Fibroblast of the aortic adventitia (primary cell): ENCODE measurements at places on chromosomes 1 and 21. TPM values are rescaled to one million over a fixed set of nuclear protein-coding genes. Genes with fewer than 3 reads are reported as not detected.
A peak's percentile ranks its signal among the peaks of the same experiment; 100 is the strongest.

DNA sequence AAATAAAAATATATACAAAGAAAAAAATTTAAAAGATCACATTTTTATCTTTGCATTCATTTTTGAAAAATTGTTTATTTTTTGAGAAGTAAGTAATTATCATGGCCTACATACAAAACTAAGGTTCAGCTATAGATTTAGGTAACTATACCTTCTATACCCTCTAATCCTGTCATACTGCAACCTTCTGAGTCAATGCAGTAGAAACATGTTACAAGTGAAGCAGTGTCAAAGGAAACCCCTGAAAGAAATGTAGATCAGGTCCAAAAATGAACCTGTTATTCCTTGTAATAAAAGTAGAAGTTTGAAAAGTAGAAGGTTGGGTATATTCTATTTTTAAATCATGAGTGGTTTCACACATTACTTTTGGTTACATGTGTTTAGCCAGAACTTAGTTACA, 51.3 kb downstream of the PTGS2 start:
- DNase-seq, result no peak

The BCL2L15 gene
- 0.18 TPM in 1 of 2 replicates, not detected in the other for total RNA-seq

DNA sequence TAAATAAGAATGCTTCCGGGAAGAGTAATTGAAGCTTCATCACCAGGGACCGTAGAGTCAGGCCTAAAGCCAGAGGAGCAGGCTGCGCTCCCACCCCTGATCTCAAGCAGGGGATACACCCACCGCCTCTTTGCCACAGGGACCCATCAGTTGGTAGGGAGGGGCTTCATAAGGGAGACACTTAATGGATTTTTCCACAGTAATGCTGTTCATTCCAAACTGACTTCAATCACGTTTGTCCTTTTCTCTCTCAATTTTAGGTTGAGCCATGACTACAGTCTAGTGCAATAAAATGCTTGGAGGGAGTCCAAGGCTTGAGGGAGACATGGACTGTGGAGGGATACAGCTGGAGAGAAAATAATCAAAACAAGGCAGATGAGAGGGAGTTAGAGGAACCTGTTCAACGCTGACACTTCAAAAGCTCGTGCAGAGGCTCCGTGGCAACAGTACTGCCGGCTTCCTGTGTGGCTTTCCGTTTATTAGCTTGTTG, 111.5 kb downstream of the SEC16B start:
- DNase-seq, result peak; percentile 26

GRCh38 chr1:201970334-201971159, 11.9 kb upstream of the RNPEP start:
- no peak for DNase-seq

DNA sequence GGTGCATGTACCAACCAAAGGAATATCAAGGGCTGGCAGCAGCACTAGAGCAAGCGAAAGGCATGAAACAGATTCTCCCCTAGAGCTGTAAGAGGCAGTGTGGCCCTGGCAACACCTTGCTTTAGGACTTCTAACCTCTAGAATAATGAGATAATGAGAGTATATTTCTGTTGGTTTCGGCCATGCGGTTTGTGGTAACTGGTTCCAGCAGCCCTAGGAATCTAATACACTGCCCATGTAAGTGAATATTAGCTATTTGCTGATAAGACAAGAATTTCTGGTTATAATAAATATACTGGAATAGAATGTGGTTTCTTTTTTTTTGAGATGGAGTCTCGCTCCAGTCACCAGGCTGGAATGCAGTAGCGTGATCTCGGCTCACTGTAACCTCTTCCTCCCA, 199.4 kb downstream of the GABPA start:
- DNase-seq, result peak; percentile 84

DNA sequence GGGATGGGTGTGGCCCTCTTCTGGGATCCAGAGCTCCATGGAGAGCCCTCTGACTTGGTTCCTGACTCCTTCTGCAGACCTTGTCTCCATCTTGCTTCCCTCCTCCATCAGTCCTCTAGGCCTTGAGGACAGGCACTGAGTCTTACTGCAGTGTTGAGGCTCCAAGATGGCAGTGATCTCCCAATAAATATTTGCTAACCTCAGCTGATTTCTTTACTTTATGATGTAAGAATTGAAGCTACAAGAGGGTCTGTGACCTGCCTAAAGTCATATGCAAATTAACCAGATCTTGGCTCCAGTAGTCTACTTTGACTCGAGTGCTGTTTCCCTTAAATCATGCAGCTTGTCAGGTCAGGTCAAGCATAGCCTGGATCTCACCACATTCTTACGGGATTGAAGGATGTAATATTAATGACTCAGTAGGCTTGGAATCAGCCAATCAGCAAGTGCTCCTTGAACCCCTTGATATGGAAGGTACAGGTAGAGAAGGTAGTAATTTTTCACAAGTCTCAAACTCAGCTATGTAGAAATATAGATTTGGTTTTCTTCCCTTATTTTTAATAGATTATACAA, 93.0 kb downstream of the CLIC6 start:
- no peak for DNase-seq
